NCI-H748 treated with DMSO at 0.1 percent for 48 hours (cell line): ENCODE measurements at places on chromosomes 1 and 21.

- no peak for DNase-seq
Measured at GRCh38 chr1:194394676-194395075, 1208.3 kb upstream of the B3GALT2 start.

- DNase-seq: no peak
Measured at GRCh38 chr1:184545601-184546000, 158.8 kb downstream of the C1orf21 start.

DNA sequence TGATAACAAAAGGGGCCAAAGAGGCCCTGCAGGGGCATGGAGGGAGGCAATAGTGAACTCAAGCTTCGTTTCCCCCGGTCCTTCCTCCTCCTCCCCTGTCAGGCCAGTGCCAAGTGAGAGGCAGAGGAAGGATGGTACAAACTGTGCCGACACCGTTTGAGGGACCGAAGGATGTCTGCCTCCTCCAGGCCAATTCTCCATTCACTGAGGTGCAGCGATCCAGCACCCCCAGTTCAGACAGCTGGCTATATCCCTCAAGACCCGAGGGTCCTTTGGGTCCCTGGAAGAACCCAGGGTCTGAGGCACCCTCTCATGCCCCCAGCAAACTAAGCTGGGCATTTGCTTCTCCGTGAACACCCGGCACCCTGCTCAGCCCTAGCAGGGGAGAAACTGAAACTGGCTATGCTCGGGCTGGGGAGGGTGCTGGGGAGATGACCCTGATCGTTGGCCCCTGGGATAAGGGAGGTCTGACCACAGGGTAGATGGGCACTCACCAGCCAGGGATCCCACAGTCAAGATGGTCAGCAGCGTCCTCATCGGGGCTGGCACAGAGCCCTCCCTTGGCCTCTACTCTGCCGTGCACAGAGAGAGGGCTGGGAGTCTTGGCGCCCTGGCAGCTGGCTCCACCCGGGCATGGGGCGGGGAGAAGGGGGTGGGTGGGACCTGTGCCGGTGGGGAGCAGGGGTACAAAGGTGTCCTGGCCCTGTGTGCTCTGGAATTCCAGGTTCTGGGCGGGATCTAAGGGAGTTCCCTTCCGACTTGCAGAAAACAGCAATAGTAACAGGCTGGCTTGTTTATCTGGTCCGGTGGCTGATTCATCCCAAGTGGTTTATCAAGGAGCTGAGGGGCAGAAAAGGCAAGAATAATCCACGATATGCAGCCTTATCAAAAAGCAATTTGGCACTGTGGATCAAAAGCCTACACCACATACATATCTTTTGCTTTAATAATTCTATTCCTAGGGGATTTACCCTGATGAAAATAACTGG lies at the start of gene IL22RA1:
TSS of gene IL22RA1 (minus strand) at position 595 of the 989 bp plus-strand sequence. CDS start at position 537, 58 bp downstream.
- DNase-seq: no peak

DNA sequence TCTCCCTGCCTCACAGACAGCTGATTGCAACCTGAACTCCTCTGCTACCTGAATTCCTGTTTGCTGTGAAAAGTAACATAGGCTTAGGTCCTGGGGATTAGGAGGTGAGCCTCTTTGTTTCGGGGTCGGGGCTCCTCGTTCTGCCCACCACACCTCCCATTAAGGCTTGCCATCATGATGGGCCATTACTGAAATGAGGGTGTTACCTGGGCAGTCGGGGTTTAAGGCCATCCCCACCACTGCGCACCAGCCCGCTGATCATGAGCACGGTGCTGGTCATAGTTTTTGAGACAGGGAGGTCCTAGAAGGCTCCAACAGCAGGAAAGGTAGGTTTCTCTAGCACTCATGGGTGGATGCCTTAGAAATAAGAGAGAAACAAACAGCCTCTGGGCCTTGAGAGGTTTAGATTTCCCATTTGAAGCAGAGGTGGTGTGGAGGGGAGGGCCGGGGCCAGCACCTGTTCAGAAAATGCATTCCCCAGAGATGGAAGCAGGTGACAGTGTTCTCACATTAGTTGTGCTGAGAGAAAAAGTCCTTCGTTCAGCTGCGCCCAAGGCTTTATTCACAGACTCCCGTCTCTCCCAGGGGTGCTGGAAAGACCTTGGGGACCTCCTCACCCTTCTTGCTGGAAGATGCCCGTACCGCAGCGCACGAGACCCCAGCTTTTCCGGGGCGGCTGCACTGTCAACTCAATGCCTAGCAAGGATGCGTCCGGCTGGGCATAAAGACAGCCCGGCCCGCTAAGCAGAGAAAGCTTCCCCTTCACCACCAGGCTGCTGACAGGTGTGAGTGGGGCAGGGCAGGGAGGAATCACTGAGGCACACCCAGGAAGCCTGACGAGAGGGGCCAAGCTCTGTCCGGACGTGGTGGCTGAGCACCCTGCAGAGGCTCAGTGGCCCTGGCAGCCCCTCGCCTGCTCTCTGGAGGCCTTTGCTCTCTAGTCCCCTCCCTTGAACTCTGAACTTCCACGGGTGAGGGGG lies 125.5 kb downstream of the PGBD5 start:
- DNase-seq: no peak

- no peak for DNase-seq
Measured at GRCh38 chr1:100535264-100535663, 2.7 kb upstream of the GPR88 start.

DNA sequence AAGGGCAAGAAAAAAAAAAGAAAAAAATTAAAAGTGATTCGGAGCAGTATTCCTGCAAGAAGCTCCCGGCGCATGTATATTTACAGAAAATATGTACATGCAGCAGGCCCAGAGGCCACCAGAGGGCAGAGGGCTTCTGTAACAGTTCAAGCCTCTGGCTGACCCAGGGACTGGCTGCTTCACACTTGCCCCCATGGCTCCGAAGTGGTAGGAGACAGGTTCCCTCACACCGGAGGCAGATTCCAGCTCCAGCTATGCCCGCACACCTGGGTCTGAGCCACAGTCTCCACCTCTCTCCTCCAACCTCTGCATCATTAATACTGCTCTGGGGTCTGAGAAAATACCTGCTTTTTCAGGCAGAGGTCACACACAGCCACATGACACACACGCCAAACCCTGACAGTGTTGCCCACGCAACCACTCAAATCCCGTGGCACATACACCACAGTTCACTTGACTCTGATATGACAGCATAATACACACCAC lies 2.2 kb upstream of the ARHGAP30 start:
- DNase-seq: no peak

- DNase-seq: no peak
Measured at GRCh38 chr1:38326856-38327255, 280.3 kb upstream of the POU3F1 start.

DNA sequence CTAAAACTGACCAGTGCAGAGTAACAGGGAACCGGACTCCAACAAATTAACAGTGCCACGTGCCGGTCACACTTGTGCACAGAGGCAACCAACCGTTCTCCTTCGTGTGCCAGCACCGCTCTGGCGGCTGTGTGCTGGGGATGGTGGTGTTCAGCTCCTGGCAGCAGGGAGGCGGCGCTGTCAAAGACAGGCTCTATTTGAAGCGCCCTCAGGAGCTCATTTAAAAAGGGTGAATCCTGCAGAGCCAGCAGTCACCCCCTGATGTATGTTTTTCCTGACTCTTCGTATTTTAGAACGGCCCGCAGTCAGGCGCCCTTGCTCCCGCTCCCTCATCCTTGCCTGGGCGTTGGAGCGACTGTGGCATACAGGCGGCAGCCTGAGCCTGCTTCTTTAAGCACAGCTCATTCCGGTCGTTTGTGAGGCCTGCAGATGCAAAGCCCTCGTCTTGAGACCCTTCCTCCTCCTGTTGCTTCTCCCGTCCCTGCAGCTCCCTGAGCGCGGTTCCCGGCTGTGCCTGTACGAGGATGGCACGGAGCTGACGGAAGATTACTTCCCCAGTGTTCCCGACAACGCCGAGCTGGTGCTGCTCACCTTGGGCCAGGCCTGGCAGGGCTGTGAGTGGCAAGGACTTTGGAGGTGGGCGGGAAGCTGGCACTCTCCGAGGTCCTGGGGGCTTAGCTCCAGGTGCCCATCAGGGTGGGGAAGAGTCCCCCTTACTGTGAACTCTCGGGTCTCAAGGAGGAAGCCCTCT lies 1.1 kb downstream of the DFFB start:
- DNase-seq: no peak
